Stimulated activated CD8-positive, alpha-beta memory T cell treated with anti-CD3 and anti-CD28 coated beads, Interleukin-7, amount 100 ng/mL, for 1 hour (primary cell): ENCODE measurements at places on chromosomes 3 and 15.

- DNase-seq = no peak
These were observed 182.2 kb downstream of the UBE2E2 start for GRCh38 chr3:23385327-23385726.

DNA sequence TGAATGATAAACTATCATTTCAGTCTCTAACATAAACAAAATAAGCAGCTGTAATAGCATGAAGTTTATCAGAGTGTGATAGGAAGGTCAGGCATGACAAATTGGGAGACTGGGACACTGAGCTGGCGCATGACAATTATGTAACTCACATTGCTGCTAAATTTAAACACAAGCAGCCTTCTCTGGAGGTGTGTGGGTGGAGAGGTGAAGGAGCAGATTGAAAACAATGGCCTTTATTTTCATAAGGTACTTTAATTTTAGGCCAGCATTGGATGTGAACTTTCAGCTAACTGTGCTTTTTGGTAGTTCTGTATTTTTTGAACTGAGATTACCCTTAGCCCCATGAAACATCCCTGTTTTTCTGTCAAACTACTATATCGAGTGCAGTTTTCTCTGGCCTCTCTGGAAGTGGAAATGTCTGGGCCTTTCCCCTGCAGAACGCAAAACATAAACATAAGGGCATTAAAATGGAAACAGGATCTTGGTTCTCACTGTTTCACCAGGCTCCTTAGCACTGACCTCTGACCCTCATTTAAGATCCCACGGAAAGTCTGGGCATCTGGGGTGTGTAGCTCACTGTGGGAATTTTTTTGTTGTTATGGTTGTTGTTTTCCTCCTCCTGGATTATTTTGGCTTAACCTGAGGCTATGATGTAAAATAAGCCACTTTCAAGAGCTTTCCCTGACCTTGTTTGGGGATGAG lies 160.1 kb upstream of the DPH6 start:
- no peak for DNase-seq

- DNase-seq = no peak
These were observed 196.4 kb downstream of the OPA1 start for GRCh38 chr3:193789455-193789854.

GRCh38 chr3:130378677-130379191 lies 33.3 kb downstream of the COL6A5 start:
- DNase-seq = no peak

DNA sequence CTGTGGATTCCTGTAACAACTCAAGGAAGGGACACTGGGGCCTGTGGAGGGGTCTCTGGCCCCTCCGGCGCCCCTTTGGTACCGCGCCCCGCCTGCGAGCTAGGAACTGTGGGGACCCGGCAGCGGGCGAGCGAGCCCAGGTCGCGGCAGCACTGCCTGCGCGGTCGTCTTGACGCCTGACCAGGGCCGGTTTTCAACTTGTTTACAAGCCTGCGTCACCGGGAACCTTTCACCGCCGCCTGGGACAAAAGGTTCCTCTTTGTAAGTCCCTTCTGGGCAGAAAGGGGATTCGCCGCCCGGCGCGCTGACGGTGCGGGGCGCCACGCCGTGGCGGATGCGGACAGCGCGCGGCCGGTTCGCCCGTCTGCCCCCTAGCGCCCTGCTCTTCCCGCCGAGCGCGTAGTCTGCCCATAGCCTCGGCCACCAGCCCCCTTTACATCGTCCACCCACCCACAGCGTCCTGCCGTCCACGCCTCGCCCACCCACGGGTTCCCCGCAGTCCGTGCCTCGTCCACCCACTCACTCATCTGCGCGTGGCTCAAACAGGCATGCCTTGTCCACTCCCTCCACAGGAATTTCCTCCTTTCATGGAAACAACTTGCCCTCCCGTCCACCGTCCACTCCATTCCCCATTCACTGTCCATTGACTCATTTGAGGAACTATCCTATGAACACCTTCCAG lies 5.5 kb upstream of the CFAP100 start:
- DNase-seq = no peak

DNA sequence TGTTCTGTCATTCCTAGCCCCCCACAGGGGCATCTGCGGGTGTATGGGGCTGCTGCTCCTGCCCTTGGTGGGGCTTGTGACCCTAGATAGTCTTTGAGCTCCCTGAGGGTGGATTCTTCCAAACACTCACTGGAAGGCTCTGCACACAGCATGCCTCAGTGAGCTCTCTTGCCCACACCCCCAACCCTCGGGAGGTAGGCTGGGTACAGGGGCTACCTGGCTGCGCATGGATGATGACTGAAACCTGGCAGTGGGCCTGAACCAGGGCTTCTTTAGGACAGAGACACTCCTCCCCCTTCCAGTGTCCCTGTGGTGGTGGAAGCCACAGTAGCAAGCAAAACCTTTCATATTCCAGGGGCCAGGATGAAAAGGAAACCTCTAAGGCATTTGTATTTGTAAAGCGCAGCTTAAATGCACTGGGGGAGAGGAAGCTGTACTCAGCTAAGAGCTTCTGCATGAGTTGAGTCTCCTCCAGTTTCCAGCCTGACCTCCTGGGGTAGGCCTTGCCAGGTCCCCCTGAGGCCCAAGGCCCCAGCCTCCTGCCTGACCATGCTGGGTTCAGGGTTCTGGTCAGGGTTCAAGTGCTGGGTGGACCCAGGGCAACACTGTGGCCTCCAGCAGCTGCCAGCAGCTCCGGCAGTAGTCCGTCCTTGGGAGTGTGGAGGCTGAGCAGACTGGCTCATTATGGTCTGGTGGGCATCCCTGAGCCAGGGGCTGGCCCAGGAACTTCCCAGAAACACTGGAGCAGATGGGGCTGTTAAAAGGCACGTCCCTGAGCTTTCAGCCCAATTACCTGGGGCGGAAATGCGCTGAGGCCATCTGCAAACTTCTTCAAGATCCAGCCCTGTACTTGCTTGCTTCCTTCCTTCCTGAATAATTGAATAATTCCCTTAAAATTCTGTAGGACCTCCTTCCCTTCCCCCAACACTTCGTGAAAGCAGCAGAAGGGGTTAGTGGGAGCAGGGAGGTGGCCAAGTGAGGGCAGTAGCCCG lies 89.7 kb downstream of the HMG20A start:
- no peak for DNase-seq

DNA sequence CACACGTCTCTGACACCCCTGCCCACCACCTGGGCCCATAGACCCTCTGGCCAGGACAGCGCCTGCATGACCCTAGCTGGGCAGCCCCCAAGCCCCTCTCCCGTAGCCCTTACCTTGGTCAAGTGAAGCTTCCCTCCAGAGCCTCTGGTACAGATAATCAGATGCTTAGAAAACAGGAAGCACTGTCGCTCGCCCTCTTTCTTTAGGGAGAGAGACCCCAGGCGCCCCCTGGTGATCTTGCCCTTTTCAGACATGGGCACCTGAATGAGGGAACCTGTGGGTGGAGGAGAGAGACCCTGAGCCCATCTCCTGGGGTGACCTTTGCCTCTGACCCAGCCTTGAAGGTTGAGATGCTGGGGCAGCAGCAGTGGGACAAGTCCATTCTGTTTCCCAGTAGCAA lies 65.4 kb downstream of the RASGRF1 start:
- no peak for DNase-seq

DNA sequence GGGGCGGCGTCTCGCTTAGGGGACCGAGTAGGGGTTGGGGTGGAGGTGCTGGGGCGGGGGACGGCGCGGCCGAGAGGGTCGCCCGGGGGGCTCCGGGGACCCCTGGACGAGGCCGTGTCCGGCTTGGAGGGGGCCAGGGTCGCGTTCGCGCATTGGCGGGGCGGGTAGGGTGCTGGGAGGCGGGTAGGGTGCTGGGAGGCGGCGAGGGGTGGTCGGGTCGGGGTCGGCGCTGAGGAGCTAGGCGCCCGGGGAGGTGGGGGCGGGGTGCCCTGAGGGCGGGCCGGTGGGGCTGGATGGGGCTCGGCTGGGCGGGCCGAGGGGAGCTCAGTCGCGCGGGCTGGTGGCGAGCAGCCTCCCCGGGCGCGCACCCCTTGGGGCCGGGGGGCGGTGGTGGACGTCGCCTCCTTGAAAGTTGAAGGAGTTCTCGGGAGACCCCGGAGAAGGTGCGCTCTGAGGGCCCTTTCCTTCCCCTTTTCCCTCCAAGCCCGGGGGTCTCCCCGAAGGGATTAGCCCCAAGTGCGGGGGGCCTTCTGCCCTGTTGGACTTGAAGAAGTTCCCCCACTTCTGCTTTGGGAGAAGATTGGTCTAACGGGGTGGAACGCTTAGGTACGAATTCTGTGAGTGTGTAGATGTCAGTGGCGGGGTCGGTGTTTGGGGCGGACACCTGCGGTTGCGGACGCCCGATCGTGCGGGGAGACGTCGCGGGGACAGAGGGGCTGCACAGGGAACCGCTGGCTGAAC lies 543 bp downstream of the MEF2A start:
- no peak for DNase-seq

GRCh38 chr15:67093504-67093862 lies 28.1 kb downstream of the SMAD3 start:
- DNase-seq = no peak

GRCh38 chr3:124401843-124402242 lies 328.4 kb upstream of the UMPS start:
- DNase-seq = no peak

DNA sequence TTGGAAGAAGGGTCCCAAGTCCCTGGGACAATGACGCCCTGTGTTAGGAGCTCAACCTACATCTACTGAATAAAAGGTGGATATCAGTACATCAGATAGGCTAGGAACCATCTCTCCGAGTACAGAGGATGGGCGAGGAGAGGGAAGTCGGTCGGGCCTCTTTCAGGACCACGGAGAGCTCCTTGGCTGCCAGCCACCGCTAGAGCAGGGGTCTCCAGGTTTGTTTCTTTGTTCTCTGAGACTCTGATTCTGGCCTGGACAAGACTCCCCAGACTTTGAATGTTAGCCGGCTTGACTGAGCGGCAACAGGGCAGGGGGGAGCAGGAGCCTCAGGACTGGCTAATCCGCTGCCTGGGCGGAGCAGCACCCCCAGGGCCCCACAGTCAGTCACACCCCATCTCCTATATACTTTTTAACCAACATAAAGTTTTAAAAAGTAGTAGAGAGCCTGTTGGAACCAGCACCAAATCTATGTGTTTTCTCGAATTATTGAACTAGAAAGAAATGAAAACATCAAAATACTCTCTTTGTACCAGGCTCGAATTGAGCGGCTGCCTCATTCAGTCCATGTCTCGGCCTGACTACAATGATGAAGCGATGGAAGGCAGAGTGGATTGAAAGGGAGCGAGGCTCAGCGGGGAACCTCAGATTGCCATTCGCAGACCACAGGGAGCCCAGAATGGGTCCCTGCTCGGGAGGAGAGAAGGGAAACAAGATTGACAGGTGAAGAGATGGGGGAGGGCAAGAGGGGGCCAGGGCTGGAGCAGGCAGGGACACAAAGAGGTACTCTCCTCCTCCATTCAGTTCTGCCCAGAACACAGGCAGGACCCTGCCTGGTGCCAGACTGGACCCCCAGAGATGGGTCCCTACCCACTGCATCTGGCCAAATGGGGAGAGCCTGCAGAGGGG lies 131.6 kb downstream of the TPRA1 start:
- DNase-seq = no peak

GRCh38 chr3:13559764-13560525 lies 11.0 kb downstream of the FBLN2 start:
- no peak for DNase-seq

GRCh38 chr3:149581248-149581647 lies 76.6 kb downstream of the WWTR1 start:
- DNase-seq = no peak

DNA sequence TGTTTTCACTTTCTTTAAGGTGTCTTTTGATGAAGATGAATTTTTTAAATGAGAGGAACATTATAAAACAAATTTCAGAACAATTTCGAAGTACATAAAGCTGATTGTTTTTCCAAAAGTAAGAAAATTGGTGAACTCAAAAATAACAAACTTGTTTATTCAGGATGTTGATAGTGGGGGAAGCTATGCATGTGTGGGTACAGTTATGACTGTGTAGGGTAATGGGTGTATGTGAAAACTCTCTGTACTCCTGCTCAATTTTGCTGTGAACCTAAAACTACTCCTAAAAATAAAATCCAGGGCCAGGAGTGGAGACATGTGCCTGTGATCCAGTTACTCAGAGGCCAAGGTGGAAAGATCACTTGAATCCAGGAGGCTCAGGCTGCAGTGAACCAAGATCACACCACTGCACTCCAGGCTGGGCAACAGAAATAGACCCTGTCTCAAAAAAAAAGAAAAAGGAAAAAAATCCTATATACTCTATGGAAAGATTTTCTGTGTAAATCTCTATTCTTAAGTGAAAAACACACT lies 37.2 kb downstream of the PIK3CB start:
- no peak for DNase-seq

DNA sequence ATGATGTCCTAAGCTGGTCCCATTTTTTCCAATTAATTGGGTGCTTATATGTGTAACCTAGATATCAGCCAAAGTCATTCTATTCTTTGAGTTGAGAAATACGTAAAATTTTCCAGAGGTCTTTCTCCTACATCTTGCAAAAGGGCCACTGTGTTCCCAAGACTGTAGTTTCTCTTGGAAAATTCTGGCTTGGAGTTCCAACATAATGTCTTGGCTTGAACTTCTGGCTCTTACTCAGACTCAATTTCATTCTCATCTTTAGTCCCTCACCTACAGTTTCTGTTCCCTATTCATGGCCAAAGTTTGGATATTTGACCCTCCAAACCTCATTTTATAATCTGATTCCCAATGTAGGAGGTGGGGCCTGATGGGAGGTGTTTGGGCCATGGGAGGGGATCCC lies 201.4 kb upstream of the ARHGEF26 start:
- DNase-seq = no peak

DNA sequence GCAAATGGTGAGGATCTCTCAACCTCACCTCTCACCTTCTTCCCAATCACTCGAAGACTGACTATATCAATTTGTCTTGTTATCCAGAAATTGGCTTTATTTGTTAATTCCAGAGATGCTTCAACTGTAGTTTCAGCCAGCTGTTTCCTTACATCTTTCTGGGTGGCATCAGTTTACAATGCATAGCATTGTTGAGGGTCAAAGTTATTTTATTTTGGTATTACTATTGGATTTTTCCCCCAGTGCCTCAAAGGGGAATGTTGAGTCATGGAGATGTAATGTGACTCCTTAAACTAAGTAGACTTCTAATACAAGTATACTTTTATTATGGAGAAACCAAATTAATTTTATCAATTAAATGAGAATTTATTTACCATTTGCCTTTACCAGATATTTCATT lies 351.6 kb downstream of the TIGIT start:
- DNase-seq = no peak

DNA sequence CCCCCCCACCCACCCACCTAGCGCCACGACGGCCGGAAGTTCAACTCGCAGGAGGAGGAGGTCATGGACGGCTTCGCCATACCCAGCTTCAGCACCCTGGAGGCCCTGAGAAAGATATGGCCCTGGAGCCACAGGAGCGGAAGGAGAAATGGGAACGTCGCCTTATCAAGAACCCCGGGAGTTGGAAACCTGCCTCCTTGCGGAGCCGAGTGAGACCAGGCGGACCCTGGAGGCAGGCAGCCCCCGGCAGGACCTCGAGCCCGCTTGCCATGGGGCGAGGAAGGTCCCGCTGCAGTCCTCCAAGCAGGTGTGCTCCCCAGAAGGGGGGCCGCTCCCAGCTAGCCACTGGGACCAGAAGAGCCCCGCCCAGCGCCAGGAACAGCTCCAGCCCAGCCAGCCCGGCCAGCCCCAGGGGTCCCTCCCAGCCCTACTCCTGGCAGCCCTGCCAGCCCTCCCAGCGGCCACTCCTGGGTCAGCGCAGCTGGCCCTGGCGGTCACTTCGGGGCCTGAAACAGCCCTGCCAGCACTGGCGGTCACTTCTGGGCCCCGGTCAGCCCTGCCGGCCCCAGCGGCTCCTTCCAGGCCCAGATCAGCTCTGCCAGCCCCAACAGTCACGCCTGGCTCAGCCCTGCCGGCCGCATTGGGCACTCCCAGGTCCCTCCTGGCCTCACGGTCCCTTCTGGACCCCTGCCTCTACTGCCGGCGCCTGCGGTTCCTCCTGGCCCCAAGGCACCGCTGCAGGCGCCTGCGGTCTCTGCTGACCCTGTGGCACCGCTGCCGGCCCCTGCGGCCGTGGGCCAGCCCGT lies 10.3 kb upstream of the ROPN1B start:
- no peak for DNase-seq
